ENCODE measurements at places on chromosomes 11 and 22.

DNA sequence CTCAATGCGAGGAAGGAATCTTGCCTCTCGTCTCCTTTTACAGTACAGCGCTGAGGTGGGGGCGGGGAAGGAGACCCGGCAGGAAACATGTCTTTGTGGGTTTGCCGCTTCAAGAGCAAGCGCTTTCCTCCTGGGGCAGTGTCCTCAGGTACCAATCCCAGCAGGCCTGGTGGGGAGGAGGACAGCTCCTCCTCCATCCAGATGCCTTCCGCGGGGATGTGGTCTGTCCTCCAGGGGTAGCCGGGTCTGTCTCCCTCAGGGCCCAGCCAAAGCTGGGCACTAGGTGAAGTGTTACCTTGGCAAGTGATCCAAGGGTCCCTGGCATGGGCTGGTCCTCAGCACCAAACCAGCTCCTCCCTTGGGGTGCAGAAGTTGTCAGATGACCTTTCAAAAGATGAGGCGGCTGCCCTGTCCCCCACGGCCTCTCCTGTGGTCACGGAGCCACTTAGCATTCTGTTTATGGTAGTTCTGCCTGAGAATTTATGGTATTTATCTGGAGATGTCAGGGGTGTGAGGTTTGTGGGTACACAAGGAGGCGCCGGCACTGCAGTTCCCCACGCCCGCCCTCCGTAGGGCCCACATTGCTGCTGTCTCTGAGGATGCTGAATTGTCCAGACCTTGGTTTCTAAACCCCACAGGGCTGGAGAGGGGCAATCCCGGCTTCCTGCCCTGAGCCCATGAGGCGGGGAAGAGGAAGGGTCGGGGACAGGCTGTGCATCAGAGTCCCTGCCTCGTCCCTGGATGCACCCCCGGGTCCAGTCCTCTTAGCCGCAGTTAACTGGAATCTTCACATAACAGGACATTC, 93.5 kb upstream of the ANO1 start:
- DNase-seq, result no peak
- H3K4me3 ChIP-seq, result no peak overlapping the region
- H3K4me1 ChIP-seq, result no peaks in the 10 kb centered on the region

- peaks cover 14% of the 10 kb centered on the region for H3K27me3 ChIP-seq
- DNase-seq, result no peak
- no peak overlapping the region for H3K27ac ChIP-seq
- no peaks in the 10 kb centered on the region for H3K36me3 ChIP-seq
- H3K4me1 ChIP-seq, result no peaks in the 10 kb centered on the region
- no peak overlapping the region for H3K4me3 ChIP-seq
Measured at GRCh38 chr22:46504584-46504983, 32.8 kb downstream of the CELSR1 start.

GRCh38 chr11:30652801-30653200, 66.6 kb upstream of the MPPED2 start:
- no peak overlapping the region for H3K27ac ChIP-seq
- H3K4me3 ChIP-seq, result no peak overlapping the region
- no peaks in the 10 kb centered on the region for H3K27me3 ChIP-seq
- H3K4me1 ChIP-seq, result no peaks in the 10 kb centered on the region

DNA sequence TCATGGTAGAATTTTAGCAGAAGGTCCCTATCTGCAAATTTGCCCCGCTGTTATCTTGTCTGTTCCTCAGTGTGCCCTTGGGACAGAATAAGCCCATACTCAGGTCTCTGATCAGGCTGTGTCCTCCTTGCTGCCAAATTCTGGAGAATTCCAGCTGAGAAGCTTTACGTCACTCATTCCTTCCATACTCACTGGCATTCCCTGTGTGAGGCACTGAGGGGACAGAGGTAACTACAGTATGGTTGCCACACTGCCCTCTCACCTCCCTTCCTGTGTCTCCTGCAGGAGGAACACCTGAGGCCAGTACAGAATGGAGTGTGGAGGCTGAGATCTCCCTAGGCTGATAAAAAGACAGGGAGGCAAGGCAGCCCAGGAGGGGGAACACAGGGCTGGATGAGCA, 31.5 kb downstream of the SHISA8 start:
- no peak overlapping the region for H3K27ac ChIP-seq
- H3K4me1 ChIP-seq, result peaks cover 2% of the 10 kb centered on the region
- no peak overlapping the region for H3K4me3 ChIP-seq
- peaks cover 70% of the 10 kb centered on the region for H3K36me3 ChIP-seq

DNA sequence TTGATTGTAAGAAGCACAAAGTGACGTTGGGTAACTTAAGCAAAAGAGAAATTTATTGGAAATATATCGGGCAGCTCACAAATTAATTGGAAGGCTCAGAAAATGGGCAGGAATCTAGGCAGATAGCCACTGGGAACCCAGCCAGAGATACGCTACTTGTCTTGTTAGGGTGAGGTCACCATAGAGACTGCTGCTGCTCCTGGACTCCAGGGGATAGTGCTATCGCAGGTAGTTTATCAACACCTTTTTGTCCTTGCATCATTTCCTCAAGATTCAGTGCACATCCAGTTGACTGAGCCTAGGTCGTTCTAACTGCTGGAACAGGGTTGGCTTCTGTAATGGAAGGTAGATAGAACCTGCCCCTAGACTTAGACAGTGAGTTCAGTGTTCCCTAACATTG, 19.6 kb downstream of the AMOTL1 start:
- H3K4me3 ChIP-seq, result no peak overlapping the region
- H3K36me3 ChIP-seq, result no peaks in the 10 kb centered on the region
- no peaks in the 10 kb centered on the region for H3K4me1 ChIP-seq
- DNase-seq, result no peak

GRCh38 chr11:57487920-57488659, 27.4 kb downstream of the SLC43A1 start:
- H3K4me1 ChIP-seq, result peaks cover 2% of the 10 kb centered on the region
- no peaks in the 10 kb centered on the region for H3K27me3 ChIP-seq
- no peak overlapping the region for H3K4me3 ChIP-seq
- peaks cover 19% of the 10 kb centered on the region for H3K36me3 ChIP-seq

Data from T-helper 2 cell treated with Interferon-gamma antibody and Interleukin-4, amounts not matched to agents 5 μg/mL and 100 μg/mL, for 36 hours (primary cell).